ENCODE measurements at places on chromosomes 2 and 18. TPM values are rescaled to one million over a fixed set of nuclear protein-coding genes. Genes with fewer than 3 reads are reported as not detected.

GRCh38 chr2:96760036-96760985 is at the start of gene CNNM4:
Gene CNNM4, plus strand, starts transcription at chr2:96760902. Its CDS starts 98 bp downstream, at chr2:96761000.
- peak; percentile 94 for DNase-seq

DNA sequence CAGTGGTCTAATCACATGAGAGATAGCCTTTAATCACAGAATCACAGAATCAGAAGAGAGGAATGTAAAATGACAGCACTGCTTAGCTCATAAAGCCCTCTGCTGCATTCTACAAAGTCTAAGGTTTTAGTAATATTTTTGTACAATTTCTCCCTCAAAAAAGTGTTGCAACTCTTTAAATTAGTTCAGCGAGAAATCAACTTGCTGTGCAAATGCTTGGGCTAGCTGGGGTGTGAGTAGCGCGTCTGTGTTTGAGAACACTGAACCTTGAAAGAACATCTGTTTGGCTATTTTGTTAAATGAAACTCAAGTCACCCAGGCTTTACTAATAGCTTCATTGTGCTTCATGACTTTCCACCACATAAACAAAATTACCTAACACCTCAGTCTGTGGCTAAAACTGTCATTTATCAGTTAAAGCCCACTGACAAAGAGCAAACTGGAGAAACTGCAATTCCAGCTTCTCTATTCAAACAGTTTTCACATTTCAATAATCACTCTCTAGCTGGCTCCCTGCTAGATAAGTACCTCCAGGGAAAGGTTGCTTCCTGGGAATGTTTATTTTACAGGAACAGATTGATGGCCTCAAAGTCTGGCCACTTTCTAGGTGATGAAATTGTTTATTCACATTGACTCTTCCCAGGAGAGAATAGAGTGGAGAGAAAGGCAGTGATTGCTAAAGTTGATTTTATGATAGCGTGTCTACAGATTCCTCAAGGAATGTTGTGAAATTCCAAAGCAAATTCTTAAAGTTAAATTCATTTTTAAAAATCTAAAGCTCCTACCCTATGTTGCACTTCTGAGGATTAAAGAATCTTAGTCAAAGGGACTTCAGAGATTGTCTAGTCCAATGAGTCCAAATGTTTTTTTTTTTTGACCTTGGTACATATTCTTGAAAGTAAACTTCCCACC is 36.0 kb upstream of the STAT1 start:
- DNase-seq: no peak

- no peak for DNase-seq
Measured at GRCh38 chr2:192560326-192560725, 365.6 kb upstream of the TMEFF2 start.

DNA sequence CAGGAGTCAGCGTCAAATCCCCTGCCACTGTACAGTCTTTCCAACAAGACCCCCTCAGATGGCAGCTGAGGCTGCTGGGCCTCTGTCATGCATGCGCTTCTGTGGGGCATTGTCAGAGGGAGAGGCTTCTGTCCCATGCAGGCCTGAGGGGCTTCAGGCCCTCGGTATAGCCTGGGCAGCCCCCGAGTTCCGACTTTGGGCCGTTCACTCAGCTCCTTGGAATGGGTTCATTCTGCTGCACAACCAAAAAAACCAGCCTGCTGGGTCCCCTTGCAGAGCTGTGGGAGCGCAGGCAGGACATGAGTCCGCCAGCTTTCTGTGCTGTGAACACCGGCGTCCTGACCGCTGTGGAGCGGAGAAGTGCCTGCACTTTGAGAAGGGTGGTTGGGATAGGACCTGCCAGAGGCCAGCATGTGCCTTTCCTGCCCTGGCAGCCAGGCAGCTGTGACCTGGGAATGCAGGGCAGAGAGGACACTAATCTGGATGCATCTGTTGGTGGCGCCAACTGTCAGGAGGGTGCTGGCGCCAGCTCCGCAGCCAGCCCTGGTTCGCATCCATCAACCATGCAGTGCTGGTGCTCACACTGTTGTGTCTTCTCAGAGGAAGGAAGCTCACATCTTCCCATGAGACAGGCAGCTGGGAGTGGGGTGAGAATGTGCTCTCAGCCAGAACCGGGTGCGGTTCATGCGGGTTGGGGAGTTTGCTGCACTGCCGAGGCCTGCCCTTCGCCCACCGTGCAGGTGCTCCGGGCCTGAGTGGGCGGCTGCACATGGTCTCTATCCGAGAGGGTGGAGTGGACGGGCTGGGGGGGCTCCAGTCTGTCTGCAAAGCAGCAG is 14.3 kb downstream of the ARHGEF4 start:
- DNase-seq: peak; percentile 25

DNA sequence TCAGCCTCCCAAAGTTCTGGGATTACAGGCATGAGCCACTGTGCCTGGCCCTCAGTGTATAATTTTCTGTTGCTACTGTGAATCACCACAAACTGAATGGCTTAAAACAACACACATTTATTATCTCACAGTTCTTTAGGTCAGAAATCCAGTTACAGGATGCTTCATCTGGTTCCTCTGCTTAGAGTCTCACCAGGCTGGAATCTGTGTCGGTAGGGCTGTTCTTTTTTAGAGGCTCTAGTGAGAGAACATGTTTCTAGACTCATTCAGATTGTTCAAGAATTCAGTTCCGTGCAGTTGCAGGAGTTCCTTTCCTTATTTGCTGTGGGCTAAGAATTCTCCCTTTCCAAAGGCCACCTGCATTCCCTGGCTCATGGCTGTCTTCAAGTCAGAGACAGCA is 22.2 kb downstream of the CCDC121 start:
- no peak for DNase-seq

DNA sequence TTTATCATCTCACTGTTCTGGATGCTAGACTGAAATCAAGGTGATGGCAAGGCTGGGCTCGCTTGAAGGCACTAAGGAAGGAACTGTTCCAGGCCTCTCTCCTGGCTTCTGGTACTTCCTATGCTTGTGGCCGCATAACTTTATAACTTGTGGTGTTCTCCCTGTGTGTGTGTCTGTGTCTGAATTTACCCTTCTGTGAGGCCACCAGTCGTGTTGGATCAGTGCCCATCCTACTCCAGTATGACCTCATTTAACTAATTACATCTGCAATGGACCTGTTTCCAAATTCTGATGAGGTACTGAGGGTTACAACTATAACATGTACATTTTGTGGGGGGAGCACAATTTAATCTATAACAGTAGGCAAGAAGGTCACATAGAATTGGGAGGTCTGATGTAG is 41.6 kb downstream of the LYPD6B start:
- no peak for DNase-seq

UGT1A7 gene
- total RNA-seq: not detected

MTLN gene
- 204 TPM for total RNA-seq
